Activated naive CD4-positive, alpha-beta T cell treated with anti-CD3 and anti-CD28 coated beads, Interleukin-2, amount 10 ng/mL, durations not matched to agents 7 days and 5 days (primary cell): ENCODE measurements at places on chromosomes 2 and 18.

DNA sequence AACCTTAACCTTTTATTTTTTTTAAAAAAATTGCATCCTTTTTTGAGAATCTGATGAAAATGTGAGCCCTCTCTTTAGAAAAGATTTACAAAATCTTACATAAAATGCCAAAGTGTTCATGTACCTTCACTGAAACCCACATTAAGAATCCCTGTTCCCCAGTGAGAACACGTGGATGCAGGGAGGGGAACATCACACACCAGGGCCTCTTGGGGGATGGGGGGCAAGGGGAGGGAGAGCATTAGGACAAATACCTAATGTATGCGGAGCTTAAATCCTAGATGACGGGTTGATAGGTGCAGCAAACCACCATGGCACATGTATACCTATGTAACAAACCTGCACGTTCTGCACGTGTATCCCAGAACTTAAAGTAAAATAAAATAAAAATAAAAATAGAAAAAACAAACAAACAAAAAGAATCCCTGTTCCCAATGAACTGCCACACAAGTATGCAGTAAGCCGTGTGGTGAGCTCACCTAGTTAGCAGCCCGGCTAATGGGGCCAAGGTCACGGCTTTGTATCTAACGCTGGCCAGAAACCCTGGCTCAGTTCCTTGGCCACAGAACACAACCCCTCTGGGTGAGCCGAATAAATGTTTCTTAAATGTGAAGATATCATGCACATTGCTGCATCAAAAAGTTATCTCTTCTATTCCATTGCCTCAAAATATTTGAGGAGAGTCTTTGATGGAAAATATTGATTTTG is 41.4 kb downstream of the CHST9 start:
- no peak for DNase-seq

DNA sequence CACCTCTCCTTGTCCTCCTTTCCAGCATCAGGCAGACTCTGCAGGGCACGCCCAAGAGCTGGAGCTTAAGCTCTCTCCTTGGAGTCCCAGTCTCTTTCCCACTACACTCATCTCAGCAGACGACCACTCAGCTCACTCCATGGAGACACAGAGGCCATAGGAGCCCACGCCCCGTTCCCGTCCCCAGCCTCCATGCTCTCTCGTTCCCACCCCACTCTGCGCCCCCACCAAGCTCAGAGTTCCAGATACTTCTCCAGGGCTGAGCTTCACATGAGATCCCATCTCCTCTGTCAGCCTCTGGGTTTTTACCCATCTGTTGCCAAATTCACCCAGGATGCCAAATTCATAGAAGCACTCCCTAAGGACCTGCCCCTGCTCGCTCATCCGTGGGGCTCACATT is 87.3 kb downstream of the MALT1 start:
- no peak for DNase-seq

DNA sequence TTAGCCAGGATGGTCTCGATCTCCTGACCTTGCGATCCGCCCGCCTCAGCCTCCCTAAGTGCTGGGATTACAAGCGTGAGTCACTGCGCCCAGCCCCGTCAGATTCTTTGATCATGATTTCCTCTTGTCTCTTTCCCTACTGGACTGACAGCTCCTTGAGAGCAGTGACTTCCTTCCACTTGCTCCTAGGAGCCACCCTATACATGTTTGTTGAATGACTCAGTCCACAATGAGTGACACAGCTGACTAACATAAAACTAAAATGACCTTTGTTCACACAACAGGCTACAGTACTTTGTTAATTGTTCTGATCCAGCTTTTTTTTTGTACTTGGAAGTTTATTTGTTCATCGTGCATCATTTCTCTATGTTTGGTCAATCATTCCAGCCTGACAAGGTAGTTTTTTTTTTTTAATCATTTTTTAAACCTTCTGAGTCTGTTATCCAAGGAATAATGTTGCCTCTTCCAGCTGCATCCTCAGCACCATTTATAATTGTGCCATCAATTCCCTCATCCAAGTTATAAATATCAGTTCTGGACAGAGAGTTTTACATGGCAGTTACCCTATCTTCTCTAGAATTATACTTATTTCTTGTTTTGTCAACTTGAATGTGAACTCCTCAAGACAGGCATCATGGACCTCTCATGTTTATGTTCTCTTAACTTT is 42.9 kb upstream of the TUBA3E start:
- no peak for DNase-seq

DNA sequence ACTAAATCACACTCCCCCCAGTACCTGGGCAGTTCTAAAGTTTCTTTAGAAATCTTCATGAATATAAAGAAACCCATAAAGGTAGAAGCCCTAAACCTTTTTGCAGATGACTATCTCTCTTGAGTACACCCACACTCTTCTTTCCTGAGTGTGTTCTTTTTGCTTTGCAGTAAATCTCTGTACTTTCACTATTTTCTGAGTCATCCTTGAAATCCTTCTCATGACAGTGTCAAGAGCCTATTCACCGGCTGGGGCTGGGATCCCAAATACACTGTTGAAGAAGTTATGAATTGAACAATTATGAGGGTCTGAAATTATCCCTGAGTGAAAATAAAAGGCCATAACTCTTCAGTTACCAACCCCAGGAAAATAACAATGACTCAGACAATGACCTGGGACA is 133.9 kb upstream of the CCDC195 start:
- no peak for DNase-seq

DNA sequence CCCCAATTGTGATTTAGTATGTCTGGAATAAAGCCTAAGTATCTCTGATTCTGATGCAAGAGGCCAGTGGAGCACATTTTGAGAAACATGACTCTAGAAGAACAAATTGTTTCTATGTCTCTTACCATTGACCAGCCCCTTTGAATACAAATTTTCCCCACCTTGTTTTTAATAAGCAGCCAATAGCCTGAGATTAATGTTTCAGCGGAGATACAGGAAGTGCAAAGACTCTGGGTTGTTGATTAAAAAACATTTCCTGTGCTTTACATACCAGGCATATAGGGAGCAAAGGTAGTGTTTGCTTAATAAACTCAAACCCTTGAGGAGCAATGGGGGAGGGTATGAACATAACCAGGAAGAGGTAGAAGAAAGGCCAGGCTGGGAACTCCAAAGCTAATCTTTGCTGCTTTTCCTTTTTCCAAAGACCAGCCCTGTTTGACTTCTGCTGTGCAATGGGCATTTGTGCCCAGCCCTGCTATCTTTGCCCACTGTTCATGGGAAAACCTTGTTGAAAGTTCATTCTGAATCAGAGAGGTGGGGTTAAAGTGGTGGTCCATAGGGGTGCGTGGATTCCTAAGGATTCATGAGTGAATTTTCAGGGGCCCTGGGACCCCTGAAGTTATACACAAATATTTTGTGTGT is 29.3 kb downstream of the UPP2 start:
- DNase-seq: no peak

DNA sequence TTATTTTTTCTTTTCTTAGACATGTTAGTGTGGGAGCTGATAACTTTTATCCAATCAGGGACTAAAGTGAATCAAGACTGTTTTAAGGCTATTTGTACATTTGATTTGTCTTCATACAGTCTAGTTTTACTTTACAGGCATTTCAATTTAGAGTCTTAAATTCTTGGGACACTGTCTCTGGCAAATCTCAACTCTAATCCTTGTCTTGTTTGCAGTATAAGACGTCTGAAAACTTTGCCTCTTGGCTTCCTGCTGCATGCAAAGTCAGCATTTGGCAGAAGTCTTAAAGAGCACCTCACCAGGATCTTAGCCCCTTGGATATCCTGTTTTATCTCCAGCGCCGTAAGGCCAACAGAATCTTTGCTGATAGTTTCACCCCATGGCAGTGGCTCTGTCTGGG is 30.3 kb downstream of the SPOPL start:
- no peak for DNase-seq

DNA sequence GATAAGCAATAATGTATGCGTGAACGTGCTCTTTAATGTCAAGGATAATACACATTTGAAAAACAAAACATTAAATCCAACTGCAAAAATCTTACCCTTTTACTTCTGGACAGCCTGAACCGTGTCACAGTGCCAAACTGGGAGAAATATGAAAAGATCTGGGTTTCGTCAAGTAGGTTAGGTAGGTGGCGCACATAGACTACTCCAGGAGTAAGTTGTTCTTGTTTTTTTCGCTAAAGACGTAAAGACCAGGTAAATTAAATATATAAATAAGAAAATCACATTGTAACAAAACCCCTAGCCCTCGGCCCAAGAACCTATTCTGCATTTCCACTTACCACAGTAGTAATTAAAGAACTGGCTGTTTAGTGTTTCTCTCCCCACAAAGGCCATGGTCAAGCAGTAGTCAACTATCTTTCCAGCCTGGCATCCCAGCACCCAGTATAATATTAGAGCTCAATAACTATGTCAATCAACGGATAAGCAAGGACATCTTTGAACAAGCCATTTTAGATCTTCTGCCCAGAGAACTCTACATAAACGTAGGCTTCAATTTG is 1.1 kb downstream of the NIFK start:
- no peak for DNase-seq

DNA sequence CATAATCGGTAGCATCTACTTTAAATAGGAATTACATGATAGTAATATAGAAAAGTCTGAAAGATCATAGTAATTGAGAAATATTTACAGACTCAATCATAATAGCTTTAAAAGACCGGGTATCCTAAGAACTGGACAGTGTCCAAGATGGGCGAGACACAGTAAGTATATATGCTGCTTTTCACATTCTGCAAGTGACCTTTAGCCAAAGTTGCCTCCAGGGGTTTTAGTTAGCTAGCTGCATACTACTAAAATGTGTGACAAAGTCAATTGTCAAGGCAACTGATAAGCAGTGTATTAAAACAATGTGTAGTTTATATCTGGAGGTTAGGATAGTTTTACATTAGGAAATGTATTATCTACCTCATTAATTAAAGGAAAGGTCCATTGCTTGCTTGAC is 24.6 kb downstream of the CD302 start:
- DNase-seq: no peak

DNA sequence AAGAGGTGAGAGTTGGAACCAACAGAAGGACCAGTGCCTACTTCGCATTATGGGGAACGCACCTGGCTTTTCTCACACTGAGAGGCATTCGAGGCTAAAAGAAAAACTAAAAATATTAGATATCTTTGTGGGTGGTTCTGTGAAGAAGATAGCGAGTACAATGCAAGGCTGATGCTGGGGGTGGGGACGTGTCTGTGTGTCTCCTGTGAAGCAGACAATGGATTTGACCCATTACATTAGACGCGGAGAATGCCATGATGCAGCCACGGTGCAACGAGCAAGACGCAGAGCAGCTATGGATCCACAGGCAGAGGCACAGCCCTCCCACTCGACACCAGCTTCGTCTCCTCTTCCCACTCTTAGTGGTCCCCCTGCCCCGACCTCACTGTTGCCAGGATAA is 61.0 kb downstream of the ADCY3 start:
- no peak for DNase-seq

GRCh38 chr2:98896416-98896815 is 39.6 kb downstream of the CRACDL start:
- peak; percentile 7 for DNase-seq

GRCh38 chr2:11676640-11677039 is 6.6 kb upstream of the NTSR2 start:
- DNase-seq: no peak

DNA sequence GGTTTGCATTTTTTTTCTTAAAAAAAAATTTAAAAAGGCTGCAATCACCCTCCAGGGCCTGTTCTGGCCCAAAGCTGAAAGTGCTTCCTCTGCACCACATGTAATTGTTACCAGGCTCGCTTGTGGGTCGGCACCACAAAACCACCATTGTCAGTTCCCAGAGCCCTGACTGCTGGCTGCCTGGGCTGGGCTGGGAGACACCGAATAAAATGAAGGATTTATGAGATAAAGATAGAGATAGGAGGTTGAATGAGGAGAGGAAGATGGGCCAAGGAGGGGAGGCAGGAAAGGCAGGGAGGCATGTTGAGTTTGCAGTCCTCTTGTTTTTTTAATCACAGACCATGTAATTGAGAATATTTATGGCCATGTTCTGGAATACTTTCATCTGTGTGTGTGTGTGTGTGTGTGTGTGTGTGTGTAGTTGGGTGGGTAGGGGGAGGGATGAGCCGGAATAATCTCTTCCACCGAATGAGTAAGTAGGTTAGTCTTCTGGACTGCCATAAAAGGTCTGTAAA is 14.7 kb downstream of the NRP2 start:
- no peak for DNase-seq

DNA sequence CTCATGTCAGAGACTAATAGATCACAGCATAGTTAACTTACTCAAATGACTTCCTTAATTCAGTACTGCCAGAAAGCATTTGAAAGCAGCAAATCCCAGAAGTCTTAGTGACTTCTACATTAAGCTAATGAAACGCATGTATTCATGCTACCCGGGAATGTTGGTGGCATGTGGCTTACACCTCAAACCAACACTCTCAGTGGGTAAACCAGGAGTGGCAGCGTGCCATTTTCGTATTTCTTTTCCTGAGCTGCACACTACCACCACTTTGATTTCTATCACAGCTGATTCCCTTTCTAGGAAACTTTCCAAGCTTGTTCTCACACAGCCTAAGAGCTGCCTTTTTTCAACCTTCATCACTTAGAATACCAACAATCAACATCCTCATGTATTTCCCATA is 646.6 kb downstream of the NRXN1 start:
- no peak for DNase-seq

DNA sequence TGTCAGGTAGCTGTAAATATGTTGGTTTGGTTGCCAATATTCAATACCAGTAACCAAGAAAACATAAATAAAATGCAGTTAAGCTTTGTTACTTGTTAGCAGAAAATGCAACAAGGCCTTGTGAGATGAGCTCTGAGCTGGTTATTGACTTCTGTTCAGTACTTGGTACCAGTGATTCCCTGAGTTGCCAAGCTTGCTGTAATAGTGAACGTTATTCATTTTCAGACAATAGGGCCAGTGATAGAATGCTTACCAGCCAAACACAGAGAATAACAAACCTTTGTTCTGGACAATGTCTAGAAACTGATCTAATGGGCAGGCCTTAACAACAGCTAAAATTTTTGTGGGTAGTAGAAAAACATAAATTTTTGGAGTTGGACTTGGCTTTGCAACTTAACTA is 29.5 kb downstream of the RASGRP3 start:
- no peak for DNase-seq

DNA sequence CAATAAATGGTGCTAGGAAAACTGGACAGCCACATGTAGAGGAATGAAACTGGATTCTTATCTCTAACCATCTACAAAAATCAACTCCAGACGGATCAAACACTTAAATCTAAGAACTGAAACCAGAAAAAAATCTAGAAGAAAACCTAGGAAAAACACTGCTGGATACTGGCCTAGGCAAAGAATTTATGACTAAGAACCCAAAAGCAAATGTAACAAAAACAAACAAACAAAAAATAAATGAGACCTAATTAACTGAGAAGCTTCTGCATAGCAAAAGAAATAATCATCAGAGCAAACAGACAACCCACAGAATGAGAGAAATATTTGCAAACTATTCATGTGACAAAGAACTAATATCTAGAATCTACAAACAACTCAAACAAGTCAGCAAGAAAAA is 314.0 kb upstream of the REV1 start:
- no peak for DNase-seq

DNA sequence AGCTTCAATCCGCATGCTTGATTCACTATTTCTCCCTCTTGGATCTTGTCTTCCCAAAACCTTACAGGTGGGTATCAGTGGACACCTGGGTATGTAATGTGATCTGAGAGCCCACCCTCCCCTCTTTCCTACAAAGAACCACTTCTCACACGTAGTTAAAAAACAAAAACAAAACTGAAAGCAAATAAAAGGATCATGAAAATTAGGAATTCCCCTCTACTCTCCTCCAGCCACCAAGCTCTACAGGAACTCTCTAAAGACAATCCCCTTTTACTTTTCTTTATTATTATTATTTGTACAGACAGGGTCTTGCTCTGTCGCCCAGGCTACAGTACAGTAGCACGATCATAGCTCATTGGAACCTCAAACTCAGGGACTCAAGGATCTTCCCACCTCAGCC is 40.8 kb upstream of the MYO1B start:
- no peak for DNase-seq
